Activated gamma-delta T cell treated with anti-CD3 and anti-CD28 coated beads, Interleukin-2, amount 50 U/mL, for 16 hours (primary cell): ENCODE measurements at places on chromosomes 4 and X.

DNA sequence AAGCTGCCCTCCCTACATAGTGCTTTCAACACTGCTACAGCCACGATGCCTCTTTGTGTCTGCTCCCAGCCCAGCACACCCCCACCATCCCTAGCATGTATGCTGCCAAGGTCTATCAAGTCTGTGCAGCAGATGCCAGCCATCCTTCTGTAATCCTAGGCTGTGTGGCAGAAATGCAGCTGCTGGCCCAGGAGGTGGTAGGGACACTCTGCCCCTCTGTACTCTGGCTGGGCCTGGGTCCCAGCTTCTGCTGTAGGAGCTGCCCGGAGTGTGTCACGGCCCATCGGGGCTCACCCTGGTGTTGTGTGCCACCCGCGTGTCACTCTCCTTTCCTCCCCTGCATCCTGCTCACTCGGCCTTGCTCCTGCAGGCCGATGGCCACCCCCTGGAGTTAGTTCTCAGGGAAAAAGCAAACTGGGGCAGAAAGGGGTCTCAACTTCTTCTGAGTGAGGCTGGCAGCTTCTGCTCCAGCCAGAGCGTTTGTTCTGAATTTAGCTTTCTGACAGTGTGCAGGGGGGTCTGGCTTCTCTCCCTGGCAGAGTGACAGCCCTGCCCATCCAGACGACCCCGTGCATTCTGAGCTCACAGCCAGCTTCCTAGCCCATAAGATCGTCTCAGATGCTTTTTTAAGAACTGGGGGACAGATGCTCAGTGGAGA, 22.7 kb downstream of the PSAPL1 start:
- DNase-seq = no peak

DNA sequence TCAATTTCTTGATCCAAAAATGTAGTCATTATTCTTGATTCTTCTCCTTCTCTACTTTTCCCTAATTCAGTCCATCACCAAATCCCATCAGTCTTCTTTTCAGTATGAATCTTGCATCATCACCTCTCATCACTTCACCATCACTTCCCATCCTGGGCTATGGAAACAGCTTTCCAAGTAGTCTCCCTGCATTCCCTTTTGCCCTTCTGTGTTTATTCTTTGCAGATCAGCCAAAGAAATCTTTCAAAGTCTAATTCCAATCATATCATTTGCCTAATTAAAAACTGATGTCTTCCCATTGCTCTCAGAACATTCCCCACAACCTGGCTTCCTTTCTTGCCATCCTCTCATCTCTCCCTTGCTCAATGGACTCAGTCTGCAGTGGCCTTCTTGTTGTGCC, 201.7 kb upstream of the ADAMTS3 start:
- DNase-seq = no peak

- no peak for DNase-seq
Observed at GRCh38 chr4:128550060-128550459, 259.4 kb upstream of the JADE1 start.

- DNase-seq = no peak
Observed at GRCh38 chr4:165345666-165346417, 18.4 kb downstream of the MSMO1 start.

GRCh38 chr4:108303488-108304177, 134.9 kb upstream of the LEF1 start:
- no peak for DNase-seq

DNA sequence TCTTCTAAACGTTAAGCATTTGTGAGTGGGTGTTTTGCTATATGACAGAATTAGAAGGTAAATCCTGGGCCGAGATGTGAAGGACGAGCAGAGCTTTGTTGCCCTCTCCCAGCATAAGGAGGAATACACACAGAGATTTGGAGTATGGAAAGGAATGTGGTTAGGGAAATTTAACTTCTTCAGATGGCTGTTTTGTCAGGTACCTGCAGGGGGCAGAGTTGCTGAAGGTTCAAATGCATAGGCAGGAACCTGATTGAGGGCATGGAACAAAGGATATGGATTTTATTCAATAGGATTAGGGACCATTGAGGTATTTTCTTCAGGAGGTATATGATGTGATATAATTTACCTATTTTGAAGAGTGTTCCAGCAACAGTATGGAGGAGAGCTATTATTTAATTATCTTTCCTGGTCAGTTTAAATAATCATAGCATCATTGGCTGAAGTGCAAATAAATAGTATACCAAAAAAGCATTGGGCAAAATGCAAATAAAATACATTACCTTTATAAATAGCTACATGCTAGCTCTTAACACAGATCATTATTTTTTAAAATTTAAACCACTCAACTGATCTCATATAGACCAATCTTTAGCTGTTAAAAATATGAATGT, 143.6 kb downstream of the SLIT2 start:
- no peak for DNase-seq

GRCh38 chr4:168639914-168640313, 143.1 kb downstream of the PALLD start:
- no peak for DNase-seq

GRCh38 chr4:38306482-38307071, 346.4 kb downstream of the PTTG2 start:
- no peak for DNase-seq

- no peak for DNase-seq
Observed at GRCh38 chr4:25879991-25880651, 17.3 kb upstream of the SEL1L3 start.

GRCh38 chr4:56208103-56208502, 179.2 kb downstream of the AASDH start:
- DNase-seq = no peak

DNA sequence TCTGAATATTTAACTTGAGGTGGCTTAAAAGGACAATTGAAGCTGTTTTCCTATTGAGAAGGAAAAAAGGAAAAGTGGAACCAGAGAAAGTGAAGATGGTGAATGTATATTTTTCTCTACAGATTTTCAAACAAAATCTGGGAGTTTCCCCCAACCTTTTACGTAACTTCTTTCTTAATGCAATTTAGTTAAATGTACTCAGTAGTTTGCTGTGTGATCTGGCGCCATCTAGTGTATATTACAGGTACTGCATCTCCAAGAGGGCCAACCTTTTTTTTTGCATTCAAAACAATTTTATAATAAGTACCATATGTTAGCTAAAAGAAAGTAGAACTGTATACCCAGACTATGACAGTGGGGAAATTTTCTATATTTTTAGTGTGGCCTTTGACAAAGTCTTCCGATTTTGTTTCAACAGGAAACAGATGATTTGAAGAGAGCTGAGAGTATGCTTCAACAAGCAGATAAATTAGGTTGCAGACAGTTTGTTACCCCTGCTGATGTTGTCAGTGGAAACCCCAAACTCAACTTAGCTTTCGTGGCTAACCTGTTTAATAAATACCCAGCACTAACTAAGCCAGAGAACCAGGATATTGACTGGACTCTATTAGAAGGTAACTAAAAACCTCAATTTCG, 82.0 kb downstream of the PLS3 start:
- DNase-seq = peak; percentile 11

- DNase-seq = no peak
Observed at GRCh38 chrX:43176686-43177085, 398.7 kb upstream of the PPP1R2C start.

DNA sequence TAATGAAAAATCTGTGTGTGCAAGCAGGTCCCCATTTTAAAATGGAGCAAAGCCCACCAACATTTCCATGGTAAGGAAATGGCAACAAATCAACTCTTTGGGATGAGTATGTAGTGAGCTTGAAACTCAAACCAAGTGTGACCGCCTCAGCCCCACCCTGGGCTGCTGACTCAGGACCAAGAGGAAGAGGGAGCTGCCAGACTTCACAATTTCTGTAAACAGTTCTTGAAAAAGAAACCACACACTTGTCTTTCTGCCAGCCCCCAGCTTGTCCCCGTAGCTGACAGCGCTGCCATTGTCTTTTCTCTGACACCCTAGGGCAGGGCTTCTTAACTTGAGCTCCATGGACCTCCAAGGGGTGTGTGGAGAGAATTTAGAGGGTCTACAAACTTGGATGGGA, 10.3 kb downstream of the RTL5 start:
- no peak for DNase-seq

GRCh38 chrX:45324941-45325340, 124.3 kb upstream of the DIPK2B start:
- no peak for DNase-seq

- no peak for DNase-seq
Observed at GRCh38 chr4:102076622-102077021, 268.7 kb downstream of the SLC39A8 start.

- DNase-seq = no peak
Observed at GRCh38 chr4:77960367-77960766, 96.8 kb upstream of the FRAS1 start.

DNA sequence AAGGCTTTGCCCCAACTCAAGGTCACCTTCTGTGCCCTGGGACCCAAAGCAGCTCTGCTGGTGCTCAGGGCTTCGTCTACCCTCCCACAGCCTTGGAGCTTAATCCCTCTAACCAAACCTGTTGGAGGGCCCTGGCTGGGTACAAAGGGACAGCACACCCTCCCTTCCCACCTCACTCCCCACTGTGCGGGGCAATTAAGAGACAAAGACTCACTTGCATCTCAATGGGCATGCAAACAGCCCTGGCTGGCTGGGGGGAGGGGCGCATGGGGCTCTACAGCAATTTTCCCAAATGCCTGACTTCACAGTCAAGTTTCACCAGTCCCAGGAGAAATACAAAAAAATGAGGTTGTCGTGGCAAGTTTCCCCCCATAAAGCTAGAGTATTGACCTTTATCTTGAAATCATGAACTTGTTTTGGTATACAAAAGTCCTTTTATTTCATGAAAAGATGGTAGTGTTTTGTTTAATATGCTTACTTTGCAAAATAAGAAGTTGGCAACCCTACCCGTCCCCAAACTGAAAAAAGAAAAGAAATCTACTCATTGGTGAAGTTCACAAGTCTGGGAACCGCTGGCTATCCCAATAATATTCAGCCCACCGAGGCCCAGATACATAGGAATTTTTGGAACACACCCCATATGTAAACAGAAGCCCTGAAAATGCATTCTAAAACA, 4.1 kb upstream of the CD99L2 start:
- DNase-seq = no peak

DNA sequence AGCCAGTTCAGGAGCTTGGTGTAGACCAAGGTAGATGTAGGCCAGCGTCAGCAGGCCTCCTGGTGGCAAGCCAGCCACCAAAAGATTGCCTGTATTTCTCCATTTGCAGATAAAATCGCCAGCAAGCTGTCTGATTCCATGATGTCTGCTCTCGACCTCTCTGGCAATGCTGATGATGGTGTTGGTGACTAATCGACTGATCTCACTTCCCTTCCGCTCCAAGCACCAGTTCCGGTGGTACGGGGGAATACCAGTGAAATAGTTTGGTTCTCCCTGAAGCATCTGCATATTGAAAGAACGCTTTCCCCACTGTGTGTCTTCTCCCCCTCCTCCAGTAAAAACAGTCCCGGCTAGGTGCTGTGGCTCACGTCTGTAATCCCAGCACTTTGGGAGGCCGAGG, 30.4 kb downstream of the GNL3L start:
- DNase-seq = no peak

DNA sequence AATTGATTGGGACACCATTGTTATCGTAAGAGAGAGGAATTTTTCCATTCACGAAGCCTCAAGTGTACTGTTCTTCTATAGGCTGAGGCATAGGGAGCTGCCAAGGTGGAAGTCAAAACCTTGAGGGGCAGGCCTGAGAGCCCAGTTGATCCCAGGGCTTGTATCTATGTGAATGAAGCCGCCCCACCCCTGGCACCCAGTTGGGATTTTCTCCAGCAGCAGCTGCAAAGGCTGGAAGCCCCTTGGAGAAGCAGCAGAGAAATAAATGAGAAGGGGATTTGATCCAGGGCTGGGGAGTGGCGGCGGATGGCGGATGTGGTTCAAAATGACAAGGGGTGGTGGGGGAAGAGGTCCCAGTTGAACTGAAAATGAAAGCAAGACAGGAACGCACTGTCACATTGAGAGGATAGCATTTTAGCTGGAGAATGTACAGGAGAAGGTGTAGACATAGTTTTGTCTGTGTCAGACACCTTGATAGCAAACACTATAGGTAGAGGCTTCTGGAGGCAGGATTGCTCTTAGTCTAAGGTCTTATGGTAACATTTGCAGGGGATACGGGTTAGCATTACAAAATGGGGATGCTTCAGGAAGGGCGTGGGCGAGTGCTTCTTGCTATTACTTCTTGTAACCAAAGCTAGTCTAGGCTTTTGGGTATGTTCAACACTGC, 32.6 kb downstream of the DOCK11 start:
- peak; percentile 33 for DNase-seq

DNA sequence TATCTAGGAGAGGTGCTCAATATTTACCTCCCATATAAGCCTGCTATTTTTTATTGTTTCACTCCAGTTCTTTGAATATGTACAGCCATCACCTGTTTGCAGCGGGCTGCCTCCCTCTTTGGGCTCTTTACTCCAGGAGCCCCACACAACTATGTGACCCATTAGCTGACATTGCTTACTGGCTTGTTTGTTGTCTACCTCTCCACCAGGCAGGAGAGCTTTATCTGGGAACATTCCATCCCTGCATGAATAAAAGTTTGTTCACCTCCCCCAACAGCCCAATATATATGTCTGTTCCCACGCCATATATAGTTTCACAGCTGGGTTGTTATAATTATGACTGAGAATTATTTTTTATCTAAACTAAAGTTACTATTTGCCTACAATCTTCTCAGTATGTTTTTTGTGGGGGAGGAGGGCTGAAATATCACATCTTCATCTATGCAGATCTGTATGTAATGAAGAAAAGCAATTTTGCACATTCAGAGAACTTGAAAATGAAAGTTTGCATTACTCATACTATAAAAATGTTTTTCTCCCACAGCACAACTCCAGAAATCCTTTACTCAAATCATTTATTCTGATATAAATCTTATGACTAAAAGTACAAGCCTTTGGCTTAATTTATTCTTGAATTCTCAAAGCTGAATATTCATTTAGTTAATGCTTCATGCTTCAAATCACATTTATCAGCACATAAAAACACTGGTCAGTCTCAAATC, 61.2 kb upstream of the DAPP1 start:
- no peak for DNase-seq

DNA sequence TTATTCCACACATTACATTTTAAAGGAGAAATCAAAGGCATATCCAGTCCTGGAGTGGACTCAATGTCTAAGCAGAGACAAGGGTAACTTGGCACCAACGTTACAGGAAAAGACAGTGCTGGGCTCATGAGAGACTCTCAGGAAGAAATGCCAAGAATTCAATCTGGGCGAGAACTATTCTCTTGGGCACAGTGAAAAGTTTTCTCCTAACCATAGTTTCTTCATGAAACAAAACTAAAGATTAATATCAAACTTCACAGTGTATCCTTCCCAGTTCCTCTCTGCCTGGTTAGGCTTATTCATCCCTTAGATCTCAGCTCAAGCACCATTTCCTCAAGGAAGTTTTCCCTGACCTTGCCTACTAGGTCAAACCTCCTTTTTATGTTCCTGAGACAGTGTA, 109.4 kb upstream of the TLL1 start:
- DNase-seq = no peak

DNA sequence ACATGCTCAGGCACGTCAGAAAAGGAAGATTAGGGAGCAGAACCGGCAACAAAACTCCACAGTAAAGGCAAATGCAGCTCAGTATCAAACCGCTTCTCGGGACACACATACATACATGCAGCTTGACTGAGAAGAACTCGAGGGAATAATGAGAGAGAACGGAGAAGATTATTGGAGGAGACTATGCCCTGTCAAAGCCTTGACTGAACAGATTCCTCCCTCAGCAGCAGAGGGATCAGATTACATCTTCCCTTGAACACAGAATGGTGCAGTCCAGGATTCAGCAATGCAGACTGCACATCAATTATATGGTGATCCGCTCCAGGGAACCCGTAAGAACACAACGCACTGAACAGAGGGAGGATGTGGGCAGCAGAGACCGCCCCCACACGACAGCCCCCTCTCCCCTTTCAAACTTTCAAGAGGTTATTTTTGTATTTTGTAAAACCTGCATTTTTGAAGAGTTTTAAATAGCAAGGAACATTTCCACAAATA, 183.2 kb downstream of the FBXW7 start:
- DNase-seq = no peak

- no peak for DNase-seq
Observed at GRCh38 chr4:145619639-145619996, 433 bp downstream of the MMAA start.
